ENCODE measurements at places on chromosomes 3 and 15.

- no peak for DNase-seq
These were observed 223.0 kb downstream of the THSD4 start for GRCh38 chr15:71338265-71338664.

DNA sequence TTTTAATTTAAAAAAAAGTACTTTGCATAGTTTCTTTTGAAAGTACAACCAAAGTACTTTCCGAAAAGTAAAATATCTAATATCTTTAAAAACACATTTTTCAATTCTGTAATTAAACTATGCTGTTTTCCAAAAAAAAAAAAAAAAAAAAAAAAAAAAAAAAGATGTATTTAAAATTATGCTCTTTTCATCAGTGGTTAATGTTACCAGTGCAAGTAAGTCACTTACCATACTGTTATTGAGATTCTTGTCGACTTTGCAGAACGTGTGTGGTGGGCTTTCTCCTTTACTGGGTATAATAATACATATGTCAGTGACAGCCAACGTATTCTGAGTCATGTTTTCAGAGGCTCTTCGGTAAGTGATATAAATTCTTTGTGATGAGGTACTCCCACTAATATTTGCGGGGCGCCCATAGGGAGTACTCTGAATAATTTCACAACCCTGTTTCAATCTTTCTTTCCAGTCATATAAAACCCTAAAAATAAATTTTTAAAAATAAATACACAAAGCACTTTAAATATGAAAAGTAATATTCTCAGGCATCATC lies 39.9 kb downstream of the DENND4A start:
- DNase-seq = no peak

GRCh38 chr15:74573987-74574386 lies 33.0 kb downstream of the ARID3B start:
- no peak for DNase-seq

GRCh38 chr3:67048067-67048714 lies 50.1 kb downstream of the KBTBD8 start:
- no peak for DNase-seq

GRCh38 chr3:51224283-51224682 lies 160.8 kb upstream of the MANF start:
- DNase-seq = no peak

GRCh38 chr3:156723182-156723619 lies 48.8 kb downstream of the TIPARP start:
- no peak for DNase-seq

DNA sequence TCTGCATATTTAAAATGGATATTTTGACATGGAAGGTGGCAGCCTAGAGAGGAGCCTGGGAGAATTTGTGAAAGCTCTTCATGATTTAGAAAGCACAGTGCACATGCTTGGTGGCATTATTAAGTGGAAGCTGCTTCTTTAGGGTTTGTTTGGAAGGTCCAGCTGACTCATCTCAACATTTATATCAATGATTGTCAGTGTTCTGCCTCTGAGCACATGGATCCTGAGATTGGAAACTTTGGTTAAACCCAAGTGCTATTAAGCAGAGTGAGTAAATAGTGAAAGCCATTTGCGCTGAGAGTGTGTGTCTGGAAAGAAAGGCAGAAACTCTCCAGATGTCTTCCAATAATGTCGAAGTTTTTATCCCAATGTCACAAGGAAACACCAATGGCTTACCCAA lies 7.4 kb downstream of the NOX5 start:
- DNase-seq = no peak

DNA sequence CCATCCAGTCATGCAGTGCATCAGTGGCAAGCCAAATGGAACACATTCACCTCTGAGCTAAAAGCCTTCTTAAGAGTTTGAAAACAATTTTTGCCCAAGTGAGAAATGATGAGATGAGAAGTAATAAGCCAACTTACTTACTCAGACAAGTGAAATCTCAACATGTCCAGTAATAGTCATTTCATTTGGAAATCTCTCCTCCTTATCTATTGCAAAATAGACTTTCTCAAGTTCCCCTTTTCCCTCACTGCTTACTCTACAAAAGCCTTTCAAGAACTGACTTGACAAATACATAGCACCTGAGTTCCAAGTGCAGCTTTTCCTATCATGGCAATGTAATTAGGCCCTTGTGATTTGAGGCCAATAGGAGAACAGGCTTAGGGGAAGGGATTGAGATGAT lies 282.3 kb downstream of the SLC9A9 start:
- DNase-seq = no peak

DNA sequence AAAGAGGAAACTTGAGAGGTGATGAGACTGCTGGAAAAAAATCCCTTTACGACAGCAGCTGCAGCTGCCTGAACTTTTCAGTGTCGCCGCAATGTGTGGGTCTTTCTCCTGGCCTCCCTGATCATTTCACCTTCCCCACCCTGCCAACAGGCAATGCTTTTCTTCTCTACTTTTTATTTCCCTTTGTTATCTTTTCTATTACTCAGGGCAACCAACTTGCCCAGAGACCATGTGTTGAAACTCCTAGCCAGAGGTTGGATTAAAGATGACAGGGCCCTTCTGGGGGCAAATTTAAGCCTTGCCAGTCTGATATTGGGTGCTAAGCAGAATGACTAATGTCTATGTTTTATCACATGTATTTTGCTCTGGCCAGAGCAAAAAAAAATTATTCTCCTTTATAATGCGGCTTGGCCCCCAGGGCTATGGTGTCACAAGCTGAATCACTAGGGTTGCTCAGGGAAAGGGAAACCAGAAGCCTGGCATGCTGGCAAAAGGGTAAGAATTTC lies 51.5 kb upstream of the CFAP20DC start:
- DNase-seq = no peak

DNA sequence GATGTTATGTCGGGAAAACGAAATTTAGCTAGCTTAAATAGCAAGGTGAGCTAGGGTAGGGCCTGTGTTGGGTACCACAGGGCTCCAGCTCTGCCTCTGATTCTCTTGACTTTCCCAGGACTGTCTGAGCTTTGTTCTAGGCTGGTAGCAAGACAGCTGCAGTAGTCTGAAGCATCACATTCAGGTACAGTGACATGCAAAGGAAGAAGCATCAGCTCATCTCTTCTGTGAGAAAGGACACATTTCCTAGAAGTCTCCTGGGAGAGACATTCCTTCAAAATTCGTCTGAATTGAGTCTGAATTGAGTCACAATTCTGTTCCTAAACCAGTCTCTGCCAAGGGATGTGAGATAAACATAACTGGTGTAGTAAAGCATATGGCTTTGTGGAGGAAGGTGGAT lies 8.5 kb upstream of the UBXN7 start:
- DNase-seq = no peak

- peak; percentile 2 for DNase-seq
These were observed 106.1 kb downstream of the EOMES start for GRCh38 chr3:27616031-27616430.

- DNase-seq = no peak
These were observed 7.7 kb downstream of the FILIP1L start for GRCh38 chr3:100106531-100107141.

- DNase-seq = no peak
These were observed 125.9 kb upstream of the DLG1 start for GRCh38 chr3:197424266-197424665.

GRCh38 chr3:74426571-74426970 lies 187.9 kb downstream of the CNTN3 start:
- DNase-seq = no peak

DNA sequence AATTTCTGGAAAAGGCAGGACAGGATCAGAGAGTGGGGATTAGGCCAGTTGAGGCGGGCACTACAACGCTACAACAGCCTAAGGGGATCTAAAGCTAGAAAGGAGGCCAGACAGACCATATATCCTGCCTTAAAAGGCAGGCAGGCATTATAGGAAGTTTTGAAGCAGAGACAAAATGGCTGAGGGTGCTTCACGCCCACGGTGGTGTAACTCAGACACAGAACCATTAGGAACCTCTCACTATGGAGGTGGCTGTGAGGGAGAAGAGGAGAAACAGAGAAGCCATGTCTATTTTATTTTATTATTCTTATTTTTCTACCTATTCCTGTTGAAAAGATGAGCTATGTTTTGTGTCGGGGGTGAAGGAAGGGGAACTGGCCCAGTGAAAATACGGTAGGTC lies 2.1 kb upstream of the USP4 start:
- no peak for DNase-seq

- peak; percentile 8 for DNase-seq
These were observed 457.7 kb upstream of the THRB start for GRCh38 chr3:24952388-24952787.

DNA sequence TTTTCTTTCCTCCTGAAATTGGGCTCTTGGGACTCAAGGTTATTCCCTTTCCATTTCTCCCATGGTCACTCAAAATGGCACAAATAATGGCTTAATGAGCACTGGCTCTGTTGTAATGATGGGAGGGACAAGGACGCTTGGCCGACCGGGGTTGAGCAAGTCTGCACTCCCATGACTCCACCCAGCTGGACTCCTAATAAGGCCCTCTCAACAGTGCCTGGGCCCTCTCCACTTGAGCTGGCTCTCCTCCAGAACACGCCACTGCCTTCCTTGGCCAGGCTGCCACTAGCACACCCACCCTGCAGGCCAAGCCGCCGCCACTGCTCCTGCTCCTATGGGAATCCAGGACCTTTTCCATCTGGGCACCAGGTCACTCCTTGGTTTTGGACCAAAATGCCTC lies 42.3 kb downstream of the ADCY5 start:
- DNase-seq = peak; percentile 27

GRCh38 chr3:171347301-171348039 lies 112.7 kb downstream of the TNIK start:
- no peak for DNase-seq

GRCh38 chr3:12120374-12121140 lies 38.2 kb downstream of the TIMP4 start:
- no peak for DNase-seq

DNA sequence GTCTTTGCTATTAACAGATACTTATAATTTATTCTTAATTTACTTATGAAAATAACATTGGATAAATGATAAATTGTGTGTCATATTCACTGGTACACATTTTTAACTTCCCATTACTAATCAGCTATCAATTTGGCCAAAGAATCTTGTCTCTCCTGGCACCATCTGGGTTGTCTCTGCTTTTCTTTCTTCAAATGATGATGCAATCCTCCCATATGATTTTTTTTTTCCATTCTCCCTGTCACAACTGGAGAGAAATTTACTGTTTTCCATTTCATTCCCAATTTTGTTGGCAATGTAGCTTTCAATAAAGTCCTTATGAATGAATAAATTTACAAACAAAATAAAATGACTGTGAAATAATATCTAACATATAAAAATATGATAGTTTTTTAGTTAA lies 743.7 kb upstream of the EPHA6 start:
- no peak for DNase-seq

GRCh38 chr3:126562737-126563276 lies 4.1 kb upstream of the C3orf22 start:
- DNase-seq = no peak

- no peak for DNase-seq
These were observed 15.6 kb downstream of the FBXW12 start for GRCh38 chr3:48387634-48388033.

- DNase-seq = no peak
These were observed 220.7 kb downstream of the FHIT start for GRCh38 chr3:61030469-61031035.

DNA sequence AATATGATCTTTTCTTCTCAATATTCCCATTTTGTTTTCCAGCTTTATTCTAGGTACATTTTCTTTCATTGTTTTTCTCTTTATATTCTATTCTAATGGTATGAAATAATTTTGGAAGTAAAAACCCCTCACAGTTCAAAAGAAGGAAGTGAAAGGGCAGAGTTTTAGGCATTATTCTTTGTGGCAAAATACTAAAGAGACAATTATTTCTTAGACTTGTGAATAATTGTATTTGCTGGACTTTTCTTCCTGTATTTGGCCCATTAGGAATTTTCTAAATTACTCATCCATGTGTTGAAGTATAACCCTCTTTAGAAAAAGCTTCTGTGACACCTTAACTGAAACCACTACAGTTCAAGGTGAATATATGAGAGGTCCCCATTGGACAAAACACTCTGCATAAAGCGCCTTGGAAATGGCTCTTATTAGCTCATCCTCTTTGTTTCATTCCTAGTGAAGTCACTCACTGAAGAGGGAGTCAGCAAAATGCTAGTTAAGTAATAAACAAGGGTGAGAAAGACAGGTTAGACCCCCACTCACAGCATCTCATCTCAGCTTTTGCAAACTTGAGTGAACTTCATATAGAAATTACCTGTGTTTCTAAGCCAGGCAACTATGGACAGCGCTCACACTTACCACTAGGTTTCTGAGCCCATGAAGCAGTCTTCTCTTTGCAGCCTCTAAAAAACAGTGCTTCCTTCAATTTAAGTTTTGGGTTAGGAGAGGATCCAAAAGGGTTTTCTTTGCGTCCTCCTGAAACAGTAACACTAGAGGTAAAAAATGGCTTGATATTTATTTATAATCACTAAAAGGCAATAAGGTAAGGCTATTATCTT lies 327.5 kb downstream of the ARPP21 start:
- DNase-seq = no peak

- DNase-seq = no peak
These were observed 4.4 kb upstream of the VIPR1 start for GRCh38 chr3:42498034-42498433.
